DMS53 (cell line): ENCODE measurements at places on chromosomes 2 and 18.

DNA sequence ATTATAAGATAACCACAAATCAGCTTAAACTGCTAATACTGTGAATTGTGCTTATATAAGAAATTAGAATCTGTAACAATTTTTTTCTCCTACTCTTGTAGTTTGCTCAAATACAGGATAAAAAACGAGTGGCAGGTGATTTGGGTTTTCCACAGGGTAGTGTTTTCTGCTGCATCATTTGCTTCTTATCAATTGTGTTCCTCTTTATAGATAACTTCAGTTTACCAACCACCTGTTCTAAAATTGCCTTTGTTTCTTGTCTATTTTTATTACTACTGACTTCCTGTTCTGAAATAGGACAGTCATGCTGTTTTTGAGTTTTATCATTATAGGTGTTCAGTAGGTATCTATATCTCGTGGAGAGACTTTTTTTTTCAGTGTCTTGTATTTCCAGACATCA lies 56.9 kb downstream of the MFSD6 start:
- DNase-seq, result no peak

DNA sequence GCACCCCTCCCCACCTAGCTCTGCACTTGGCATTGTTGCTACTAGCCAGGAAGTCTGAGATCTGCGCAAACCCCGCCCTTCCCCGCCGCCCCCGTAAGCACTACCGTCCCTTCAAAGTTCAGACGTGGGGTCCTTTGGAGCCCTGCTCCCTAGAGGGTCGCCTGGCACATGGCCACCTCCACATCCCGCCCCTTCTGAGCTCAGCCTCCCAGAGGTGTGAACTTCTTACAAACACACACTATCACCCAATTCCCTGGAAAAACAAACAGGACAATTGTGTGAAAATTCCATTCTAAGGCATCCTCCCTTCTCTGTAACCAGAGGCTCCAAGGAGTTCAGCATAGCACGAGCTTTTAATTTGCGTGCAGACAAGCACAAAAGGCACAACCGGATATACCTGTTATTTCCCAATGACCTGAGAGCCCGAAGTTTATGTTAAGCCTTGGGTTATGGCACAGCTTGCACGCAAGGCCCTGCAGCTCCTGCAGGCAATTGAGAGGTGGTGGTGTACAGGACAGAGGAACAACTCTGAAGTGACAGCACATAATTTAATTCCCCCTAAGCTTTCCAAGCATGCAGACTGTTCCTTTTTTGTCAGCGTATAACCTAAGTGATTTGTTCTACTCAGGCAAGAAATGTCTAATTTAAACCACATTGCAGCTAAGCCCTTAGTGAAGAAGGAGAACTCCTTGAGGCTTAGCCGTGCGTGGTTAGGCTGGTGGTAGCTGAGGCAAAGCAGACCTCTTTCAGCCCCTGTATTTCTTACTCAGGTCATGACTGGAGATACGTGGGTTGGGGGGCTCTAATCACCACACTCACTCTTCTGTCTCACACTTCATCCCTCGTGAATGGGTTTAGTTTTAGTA lies 20.3 kb upstream of the CYP1B1 start:
- DNase-seq, result peak; percentile 45

DNA sequence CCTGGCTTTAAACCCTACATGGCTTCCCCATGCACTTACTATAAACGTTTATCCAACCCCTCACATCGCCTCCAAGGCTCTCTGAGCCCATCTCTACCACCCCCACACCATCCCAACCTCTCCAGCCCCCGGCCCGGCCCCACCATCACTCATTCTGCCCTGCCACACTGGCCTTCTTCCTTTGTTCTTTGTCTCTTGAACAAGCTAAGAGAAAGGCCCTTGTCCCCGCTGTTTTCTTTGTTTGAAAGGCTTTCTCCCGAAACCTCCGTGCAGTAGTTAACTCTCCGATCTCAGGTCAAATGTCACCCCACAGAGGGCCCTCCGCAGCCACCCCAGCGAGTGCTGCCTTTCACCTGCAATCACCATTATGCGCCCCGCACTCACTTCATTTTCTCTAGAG lies 100.4 kb downstream of the AFF3 start:
- DNase-seq, result no peak

DNA sequence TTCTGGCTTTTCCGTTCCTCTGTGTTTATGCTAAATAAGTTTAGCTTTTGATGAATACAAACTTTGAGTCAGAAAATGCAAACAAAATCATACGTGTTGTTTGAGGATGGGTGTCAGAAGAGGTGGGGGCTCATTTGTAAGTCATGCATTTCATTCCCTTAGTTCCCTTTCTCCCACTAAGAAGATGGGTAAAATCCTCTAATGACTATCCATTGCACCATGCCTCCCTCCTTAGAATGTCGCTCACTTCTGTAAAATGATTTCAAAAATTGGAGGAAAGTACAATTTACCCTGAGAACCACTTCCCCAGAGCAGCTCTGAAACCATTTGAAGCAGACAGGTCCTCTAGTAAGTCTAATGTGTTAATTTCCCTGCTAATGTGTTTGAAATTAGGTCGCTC lies 629.6 kb upstream of the VRK2 start:
- no peak for DNase-seq

DNA sequence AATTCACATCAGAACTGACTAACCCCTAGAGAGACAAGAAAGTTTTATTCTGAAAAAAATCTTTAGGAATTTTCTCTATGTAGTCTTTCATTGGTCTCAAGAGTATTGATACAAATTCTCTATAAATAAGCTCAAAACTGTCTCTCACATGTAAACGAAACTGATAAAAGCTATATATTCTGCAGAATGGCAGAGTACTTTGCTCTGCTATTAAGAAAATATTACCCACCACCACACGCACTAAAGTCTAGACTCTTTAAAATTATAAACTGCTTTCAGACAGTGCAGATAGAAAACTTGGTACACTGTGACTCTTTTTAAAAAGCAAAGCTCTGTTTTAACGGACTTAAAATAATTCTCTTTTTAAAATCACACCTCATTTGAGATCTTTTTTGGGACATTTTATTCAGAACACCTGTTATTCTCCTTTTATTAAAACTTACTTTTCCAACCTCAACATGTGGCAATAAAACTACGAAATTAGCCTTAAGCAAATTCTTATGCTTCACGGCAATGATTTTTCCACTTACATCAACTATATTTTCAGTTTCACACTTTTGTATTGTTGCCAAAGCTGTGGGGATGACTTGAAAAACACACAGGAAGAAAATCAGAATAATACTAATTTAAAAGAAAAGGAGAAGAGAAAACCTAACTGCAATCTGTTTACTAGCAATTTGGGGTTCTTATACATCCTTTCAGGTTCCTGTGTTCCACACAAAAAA lies 58.0 kb downstream of the CCDC88A start:
- no peak for DNase-seq

DNA sequence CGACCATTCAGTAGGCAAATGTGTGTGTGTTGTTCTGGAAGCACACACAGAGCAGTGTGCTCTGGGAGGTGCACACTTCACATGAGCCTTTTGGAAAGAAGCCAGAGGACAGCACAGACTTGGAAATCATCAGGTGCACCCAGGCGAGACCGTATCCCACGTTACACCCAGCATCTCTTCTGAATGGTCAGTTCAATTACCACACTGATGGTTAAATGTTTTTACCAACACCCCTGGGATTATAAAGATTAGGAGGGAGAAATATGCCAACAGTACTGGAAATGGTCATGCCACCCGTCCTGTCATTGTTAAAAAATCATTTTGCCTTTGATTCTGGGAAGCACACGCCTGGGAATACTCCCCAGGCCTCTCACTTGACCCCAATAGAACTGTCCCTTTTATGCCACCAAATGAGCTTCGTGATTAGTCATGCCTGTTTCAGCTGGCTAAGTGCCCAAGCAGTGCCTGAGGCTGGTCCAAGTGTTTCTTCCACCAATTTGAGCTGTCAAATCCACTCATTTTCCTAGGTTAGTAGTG lies 183.7 kb downstream of the NRP2 start:
- peak; percentile 65 for DNase-seq

- peak; percentile 56 for DNase-seq
Observed at GRCh38 chr2:13114391-13114790, 397.7 kb downstream of the TRIB2 start.

DNA sequence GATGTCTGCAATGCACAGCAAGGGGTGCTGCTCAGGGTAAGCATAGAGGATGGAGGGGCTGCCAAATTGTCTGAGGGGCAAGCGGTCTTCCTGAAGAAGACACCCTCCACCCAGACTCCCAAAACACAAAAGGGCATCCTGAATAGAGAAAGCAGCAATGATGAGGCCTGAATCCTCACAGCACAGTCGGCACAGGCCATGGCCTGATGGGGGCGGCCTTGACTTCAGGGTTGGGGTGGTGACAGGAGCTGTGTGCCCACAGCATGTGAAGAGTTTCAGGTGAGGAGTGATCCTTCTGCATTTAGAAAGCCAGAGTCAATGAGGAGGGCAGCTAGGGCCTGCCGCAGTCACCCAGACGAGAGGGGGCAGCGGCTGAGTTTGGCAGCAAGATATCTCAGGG lies 159.4 kb downstream of the GALNT14 start:
- DNase-seq, result no peak

DNA sequence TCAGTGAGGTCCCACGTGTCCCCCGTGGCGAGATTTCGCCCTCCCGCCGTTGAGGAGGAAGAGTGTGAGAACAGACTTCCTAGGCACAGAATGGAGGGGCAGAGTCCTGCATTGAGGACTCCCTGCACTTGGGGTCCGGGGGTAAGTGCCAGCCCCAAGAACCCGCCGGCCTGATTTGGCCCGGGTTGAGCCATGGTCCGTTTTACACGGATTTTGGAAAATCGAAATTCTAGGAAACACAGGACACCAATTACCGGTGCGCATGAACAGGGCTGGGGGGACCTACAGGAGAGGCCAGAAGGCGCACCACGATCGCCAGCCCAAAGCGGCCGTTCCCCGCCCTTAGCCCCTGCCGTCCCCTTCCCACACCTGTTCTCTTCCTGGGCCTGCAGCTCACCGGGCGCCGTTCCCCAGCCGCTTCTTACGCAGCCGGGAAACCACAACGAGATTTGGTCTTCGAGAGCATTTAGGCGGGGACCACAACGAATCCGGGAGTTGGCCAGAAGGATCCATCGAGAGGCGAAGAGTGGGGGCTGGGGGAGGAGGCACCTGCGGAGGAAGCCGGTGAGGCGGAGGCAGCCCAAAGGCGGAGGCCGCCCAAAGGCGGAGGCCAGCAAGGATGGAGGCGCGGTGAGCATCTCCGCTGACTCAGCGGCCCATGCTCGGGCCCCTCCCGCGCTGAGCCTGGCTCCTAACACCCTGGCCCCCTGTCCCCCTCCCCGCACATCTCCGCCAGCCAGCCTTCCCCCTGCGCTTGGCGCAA lies 464 bp upstream of the TLX2 start:
- DNase-seq, result peak; percentile 57

DNA sequence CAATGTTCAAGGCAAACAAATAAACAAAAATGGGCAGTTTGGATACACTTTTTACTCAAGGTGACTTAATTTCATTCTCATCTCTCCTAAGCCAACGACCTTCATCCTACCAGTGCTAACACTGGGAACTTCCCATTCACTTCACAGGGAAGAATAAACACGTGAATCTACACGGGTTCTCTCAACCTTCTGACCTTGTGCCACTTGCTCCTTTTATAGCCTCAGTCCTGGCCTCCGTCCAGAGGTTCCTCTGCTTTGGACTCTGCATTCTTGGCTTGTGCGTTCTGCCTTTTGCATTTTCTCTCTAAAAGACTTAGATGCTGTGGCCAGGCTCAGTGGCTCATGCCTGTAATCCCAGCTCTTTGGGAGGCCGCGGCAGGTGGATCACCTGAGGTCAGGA lies 13.8 kb downstream of the ZNF2 start:
- DNase-seq, result no peak

- DNase-seq, result peak; percentile 51
Observed at GRCh38 chr2:231800493-231801091, 14.3 kb downstream of the COPS7B start.

- DNase-seq, result peak; percentile 30
Observed at GRCh38 chr2:236180076-236180816, 12.1 kb upstream of the GBX2 start.

DNA sequence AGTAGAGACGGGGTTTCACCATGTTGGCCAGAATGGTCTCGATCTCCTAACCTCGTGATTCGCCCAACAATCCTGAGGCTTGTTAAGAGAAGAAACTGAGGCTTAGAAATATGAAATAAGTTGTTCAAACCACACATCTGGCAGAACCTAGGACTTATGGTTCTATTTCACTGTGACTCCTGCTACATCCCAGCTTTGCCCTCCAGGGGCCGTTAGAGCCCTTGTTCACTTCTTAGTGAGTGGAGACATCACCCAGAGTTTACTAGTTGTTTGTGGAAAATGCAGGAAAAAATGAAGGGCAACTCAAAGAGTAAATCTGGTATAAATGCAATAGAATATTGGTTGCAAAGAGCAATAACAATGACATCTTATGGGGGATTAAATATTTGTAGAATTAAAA lies 43.9 kb downstream of the MARCHF4 start:
- DNase-seq, result no peak
